ENCODE measurements at places on chromosomes 16 and 17.

DNA sequence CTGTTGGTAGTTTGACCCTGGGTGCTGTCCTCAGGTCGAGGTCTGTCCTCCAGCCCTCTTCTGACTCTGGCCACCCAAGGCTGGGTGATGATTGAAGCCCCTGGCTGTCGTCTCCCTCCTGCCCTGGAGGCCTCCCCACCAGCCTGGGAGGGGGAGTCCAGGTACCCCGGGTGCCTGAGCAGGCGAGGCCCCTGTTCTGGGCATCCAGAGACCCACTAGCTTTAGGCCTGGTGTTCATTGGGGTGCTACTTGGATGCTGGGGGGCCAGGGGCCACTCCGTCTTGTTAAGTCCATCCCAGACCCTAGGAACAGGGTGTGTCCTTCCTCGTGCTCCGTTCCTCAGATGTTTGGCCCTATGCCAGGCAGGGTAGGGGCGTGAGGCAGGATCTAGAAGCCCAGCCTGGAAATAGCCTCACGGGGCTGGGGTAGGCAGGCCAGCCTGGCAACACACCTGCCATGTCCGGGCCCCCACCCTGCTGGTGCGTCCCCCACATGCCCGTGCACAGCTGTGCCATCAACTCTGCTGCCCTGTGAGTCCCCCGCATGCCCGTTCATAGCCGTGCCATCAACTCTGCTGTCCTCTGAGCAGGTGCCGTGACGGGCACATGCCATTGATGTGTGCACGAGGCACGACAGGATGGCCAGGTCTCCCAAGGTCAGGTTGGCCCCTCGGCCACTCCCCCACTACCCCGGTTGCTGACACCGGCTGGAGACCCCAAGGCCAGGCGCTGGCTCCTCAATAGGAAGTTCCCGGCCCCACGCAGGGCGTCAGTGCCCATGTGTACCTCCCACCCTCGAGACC, 36.9 kb downstream of the GINS2 start:
- peak; percentile 67 for DNase-seq

DNA sequence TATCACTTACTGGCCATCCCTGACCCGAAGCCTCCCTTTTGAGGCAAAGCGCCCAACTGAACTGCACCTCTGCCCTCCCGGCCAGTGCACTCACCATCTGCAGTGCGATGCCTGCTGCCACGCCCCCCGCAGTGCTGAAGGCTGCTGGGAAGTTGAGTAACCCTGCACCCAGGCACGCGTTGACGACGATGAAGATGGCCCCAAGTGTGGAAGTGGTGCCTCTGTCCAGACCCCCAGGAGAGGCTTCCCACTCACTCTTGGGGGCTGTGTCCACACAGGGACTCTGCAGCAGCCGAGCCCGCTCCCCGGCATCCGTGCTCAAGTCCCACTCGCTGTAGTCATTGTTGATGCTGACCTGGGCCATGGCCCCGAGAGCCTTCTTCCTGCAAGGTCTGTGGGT, 4.8 kb downstream of the SLC38A7 start:
- DNase-seq: no peak

GRCh38 chr16:57694231-57694724, 328 bp upstream of the DRC7 start:
- DNase-seq: no peak

DNA sequence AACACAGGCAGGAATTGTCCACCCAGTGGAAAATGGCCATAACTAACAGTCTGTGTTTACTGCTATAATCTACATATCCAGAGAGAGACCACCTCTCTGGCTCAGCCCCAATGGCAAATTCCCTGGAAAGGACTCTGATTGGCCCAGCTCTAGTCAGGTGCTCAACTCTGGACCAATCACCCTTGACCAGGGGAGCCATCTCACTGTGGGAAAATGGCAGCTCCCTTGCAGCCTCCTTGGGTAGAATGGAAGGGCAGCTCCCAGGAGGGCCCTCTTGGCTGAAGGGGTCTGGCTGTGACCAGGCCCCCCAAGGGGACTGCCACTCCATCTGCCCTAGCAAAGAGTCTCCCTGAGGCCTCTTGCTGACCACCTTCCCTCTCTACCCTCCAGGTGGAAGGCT, 3.1 kb downstream of the ALOX15B start:
- no peak for DNase-seq

GRCh38 chr16:20866801-20867200, 33.4 kb downstream of the DCUN1D3 start:
- no peak for DNase-seq

- no peak for DNase-seq
Observed at GRCh38 chr17:74480290-74480689, 13.9 kb downstream of the CD300A start.

DNA sequence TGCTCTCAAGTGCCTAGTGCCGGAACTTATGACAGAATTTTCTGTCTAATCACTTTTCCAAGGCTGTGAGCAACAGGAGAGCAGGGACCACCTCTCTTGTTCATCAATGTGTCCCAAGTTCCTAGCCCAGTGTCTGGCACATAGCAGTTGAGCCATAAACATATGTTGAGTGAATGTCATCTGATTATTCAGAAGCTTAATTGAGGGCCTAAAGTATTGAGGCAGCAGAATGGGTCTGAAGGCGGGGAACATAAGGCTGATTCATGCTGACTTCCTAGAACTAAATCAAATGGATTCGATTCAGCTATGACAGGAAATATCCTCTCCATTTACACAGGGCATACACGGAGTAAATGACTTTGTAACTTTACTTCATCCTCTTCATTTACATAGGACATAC, 438.0 kb upstream of the ZFHX3 start:
- DNase-seq: no peak

DNA sequence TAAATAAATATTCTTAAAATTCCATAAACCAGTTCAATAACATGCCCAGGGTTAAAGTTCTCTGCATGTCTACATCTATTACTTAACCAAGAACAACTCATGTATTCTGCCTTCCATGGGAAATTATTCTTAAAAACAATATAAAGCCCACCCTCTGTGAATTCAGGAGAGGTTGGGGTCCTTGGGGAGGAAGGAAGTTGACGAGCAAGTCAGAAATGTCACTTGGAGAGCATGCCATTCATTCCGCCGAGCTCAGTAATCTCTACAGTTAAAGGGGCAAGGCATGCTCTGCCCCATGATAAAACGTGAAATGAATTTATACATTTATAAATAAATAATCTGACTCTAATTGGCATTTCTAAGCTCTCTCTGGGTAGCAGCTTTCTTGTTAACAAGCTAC, 405.1 kb downstream of the TOX3 start:
- no peak for DNase-seq

GRCh38 chr16:11658896-11659708, 9.2 kb upstream of the SNN start:
- no peak for DNase-seq

- DNase-seq: no peak
Observed at GRCh38 chr17:1673041-1673785, 11.5 kb downstream of the PRPF8 start.

- no peak for DNase-seq
Observed at GRCh38 chr17:27579304-27579703, 51.7 kb upstream of the LGALS9 start.

GRCh38 chr17:2580151-2580550, 13.3 kb upstream of the PAFAH1B1 start:
- DNase-seq: no peak

GRCh38 chr17:8574687-8575086, 55.8 kb downstream of the MYH10 start:
- DNase-seq: no peak

- DNase-seq: no peak
Observed at GRCh38 chr16:89460556-89460955, 29.8 kb downstream of the ANKRD11 start.

DNA sequence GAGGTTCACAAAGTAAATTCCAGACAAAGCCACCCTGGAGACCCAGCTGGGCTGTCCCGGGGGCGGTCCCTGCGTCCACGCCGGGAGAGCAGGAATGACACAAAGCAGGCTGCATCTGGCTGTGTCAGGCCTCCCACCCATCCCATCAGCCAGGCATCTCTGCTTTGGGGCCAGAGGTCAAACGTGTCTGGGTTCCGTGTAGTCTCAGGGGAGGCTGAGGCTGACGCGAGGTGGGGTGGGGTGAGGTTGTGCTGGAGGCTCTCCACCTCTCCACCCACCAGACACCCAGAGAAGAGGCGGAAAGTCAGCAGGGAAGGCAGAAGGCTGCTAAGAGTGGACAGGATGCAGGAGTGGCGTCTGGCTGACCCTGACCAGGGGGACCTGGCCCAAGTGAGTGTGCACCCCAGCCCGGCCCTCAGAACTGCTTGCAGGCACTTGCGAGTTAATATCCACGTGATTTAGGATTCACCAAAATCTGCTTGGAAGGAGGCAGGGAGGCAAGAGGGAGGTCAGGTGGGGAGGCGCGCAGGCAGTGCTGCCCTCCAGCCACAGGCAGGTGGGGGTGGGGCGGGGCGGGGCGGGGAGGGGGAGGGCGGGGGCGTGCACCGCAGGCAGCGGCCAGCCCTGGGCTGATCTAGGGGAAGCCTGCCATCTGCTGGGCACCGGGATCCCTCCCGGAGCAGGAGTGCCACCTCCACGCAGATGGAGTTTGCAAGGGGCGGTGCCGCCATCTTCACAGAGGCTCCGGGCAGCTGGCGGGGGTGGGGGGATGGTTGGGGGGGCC, 44.3 kb downstream of the TBC1D16 start:
- peak; percentile 45 for DNase-seq

DNA sequence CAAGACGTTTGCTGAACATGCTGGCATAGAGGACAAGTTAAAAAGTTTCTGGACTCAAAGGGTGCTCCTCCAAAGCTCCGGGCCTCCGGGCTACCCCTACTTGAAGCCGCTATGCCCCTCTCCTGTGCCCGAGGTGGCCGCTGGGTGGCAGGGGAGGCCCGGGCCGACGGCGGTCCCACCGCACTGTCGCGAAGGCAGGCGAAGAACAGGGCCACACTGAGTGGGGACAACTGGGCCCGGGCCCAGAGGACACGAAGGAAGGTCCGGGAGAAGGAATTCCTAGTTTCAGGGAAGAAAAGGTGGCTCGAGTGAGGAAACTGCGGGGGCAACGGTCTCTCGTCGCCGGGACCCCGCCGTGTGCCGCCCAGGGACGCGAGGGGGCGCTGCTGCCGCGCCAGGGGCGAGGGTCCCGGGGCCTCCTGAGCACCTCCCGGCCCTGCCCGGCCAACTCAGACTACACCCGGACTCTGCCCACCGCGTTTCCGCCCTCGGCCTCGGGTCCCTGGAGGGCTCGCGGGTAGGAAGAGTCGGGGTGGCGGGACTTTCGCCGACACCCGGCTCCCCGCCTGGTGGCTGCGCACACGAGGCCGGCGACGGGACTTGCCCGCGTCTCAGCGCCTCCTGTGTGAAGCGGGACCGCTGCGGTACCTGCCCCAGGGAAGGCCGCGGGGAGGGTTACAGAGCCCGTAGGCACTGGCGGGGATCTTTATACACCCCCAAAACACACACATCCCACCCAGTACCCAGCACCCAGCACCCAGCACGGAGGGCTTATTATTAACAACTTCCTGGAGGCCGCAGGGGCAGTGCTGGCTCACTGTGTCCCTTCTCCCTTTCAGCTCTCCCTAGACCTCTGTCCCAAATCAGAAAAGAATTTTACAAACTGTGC, 772 bp upstream of the CHCT1 start:
- DNase-seq: peak; percentile 93

GRCh38 chr17:12296209-12296625, 275.5 kb downstream of the MAP2K4 start:
- DNase-seq: peak; percentile 82

- peak; percentile 66 for DNase-seq
Observed at GRCh38 chr16:8963010-8963820, 491 bp downstream of the USP7 start.

DNA sequence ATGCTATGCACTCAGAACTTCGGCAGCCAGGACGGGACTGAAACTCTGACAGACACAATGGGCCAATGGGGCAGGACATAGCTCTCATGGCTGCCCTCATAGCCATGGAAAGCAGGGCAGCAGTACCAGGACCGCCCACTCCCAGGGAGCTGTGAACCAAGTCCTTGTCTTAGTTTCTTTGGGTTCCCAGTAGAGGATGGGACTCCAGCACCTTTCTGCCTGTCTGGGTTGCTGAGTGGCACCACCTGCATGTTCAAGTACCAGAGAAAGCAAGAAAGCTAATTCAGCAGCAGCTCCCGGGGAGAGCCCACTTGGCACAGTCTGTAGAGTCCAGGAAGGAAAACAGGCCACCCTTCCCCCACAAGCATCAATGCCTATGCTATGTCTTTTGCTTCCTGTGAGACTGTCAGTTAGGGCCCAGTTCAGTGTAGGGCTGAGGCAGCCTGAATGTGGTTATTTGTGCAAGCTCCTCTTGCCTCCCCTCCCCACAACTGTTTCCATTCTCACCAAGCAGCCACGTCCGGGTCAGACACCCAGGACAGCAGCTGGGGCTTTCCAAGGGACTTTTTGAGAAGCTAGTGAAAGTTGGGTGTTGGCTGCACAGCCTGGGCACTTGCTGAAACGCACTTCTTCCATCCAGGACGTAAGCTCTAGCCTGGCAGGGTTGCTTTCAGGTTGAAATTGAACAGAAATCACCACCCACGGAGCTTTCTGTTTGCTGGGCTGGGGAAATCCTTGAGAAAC, 7.8 kb downstream of the SUPT4H1 start:
- DNase-seq: no peak
